ENCODE measurements at places on chromosomes 2 and 18.

GRCh38 chr18:37662546-37663339, 97.1 kb upstream of the CELF4 start:
- no peak for DNase-seq

GRCh38 chr2:173087214-173087581, 11.6 kb downstream of the MAP3K20 start:
- DNase-seq, result no peak

DNA sequence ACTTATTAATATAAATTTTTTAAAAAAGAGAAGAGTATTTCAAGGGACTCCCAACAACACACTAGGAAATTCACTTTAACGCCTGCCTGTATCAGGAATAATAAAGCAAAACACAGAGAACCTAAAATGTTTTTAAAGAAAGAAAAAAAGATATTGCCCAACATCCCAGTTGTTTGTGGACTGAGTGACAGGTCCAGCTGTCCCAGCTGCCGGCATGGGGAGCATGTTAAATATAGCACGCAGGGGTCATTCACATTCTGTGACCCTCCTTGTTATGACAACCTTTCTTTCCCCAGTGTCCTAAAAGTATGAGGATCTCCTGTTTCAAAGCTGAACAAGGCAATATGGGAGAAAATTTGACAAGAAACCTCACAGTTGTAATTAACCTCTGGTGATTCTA, 4.4 kb downstream of the KLHL41 start:
- no peak for DNase-seq

GRCh38 chr18:55121397-55122170, 162.3 kb upstream of the CCDC68 start:
- no peak for DNase-seq

DNA sequence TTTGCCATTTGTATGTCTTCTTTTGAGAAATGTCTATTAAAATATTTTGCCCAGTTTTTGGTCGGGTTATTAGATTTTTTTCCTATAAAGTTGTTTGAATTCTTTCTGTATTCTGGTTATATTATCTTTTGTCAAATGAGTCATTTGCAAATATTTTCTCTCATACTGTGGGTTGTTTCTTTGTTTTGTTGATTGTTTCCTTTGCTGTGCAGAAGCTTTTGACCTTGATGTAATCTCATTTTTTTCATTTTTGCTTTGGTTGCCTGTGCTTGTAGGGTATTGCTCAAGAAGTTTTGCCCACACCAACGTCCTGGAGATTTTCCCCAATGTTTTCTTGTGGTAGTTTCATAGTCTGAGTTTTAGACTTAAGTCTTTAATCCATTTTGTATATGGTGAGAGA, 245.7 kb downstream of the ADCYAP1 start:
- no peak for DNase-seq

- DNase-seq, result no peak
These were observed 5.2 kb downstream of the XRCC5 start for GRCh38 chr2:216114382-216114713.

GRCh38 chr2:1619556-1619955, 124.8 kb downstream of the PXDN start:
- DNase-seq, result no peak

GRCh38 chr2:3487432-3487831, 31.9 kb downstream of the ADI1 start:
- DNase-seq, result no peak

GRCh38 chr18:11981192-11981542, at the start of gene IMPA2:
Gene IMPA2 (plus strand): TSS chr18:11981507. CDS start chr18:11981670, 163 bp downstream.
- no peak for DNase-seq

DNA sequence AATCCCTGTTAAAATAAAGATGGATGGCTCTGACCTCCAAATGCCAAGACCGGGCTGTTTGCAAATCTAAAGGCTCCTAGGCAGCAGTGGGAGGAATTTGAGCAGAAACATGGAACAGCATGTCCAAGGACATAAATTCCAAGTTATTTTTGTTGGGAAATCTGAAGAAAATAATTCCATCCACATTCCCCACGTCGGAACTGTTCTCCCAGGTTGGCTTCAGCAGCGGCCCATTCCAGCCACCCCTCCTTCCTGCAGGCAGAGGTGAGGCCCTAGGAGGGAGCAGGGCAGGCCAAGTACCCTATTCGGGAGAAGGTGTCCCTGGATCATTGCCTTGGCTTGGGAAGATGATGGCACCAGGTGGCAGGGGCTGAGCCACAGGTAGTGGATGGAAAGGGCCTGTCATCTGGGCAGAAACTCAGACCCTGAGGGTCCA, 117.1 kb downstream of the CAPN13 start:
- DNase-seq, result no peak
